ENCODE measurements at places on chromosomes 3 and 15.

DNA sequence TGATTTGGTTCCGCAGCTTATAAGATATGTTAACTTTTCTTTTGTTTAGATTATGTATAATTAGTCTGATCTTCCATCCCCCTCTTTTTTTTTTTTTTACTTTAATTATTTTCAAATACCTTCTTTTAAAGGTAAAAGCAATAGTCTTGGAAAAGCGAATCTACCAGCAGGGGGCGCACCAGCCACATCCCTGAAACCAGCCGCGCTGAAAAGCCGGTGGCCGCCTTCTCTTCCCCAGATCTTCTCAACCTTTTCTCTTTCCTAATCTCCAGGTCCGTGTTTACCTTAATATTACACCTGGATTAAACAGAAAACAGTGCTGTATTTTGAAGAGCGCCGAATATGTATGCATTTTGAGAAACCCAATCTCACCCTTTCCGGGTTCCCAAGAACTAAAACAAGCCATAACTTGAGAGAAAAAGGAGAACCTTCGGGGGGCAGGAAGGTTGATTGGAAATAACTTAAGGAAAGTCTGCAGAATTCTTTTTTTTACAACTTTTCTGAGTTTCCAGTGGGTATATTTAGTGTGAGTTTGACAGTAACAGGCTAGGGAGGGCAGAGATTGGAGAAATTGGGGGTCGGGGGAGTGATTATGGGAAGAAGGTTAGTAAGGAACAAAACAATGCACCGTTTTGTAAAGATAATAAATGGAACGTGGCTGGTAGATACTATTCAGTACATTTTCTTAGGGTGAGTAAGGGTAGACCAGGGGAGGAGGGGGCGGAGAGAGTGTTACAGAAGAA lies 2.0 kb upstream of the SOX2 start:
- DNase-seq, result peak; percentile 84

- no peak for DNase-seq
Observed at GRCh38 chr3:71865727-71866126, 80.8 kb upstream of the PROK2 start.

DNA sequence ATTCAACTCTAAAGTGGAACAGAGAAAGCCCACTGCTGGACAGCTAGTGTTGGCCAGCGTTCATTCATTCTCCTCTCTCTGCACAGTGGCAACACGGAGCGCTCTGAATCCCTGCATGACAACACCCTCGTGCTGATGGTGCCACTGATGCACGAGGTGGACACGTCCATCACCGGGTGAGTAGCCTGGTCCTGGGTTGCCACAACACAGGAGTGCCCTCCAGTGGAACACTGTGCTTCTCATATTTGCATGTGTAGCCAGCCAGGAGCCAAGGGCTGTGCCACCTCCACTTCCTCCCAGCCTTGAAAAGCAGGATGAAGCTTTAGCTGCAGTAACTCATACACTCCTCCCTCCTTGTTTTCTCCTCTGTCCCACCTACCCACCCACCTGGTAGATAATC lies 120.0 kb upstream of the CTDSPL start:
- DNase-seq, result no peak

DNA sequence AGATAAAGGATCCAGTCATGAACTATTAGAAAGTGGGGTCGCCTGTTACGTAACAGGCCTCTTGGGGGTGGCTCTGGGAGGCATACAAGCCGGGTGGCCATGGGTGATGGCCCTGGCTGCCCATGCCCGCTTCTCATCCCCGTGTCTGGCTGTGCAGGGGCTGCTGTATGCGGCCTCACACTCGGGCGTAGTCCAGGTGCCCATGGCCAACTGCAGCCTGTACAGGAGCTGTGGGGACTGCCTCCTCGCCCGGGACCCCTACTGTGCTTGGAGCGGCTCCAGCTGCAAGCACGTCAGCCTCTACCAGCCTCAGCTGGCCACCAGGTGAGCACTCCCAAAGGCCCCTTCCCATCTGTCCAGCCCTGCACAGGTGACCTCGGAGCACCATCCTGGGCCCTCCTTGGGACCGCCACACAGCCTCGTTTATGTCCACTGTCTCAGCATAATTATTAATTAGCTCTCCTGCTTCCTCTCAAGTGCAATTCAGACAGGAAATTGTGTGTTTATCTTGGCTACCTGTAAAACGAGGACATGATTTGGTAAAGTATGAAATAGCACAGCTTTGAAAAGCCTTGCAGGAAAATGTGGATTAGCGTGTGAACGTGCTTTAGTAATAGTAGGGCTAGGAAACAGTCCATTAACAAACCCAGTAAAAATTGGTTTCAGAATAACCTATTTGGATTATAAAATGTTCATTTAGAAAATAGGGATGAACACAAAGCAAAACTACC lies 8.1 kb downstream of the CIB1 start:
- DNase-seq, result peak; percentile 71

- peak; percentile 15 for DNase-seq
Observed at GRCh38 chr15:64681424-64682024, 93.9 kb downstream of the RBPMS2 start.

GRCh38 chr3:105806359-105806758 lies 62.5 kb downstream of the CBLB start:
- DNase-seq, result no peak

DNA sequence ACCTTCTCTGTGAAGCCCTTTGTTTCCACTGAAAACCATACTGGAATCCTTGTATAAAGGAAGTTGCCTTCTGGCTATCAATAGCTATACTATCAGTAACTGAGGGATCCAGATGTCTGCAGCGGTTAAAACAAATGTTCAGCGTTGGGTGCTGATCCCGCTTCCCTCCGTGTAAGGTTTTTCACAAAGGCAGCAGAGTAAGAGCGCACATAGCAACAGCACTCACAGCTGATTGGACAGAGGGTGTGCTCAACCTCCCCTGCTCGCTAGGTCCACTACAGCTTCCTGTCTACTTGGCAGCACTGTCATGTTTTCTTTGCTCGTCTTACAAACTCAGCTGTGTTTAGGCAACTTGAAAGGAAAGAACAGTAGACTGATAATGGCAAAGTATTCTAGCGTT lies 27.3 kb downstream of the ATOSA start:
- peak; percentile 80 for DNase-seq

- no peak for DNase-seq
Observed at GRCh38 chr3:75101329-75102147, 487.1 kb upstream of the CNTN3 start.

- no peak for DNase-seq
Observed at GRCh38 chr3:193620057-193620456, 27.0 kb downstream of the OPA1 start.

GRCh38 chr3:87272718-87273341 lies 3.6 kb downstream of the POU1F1 start:
- DNase-seq, result no peak

DNA sequence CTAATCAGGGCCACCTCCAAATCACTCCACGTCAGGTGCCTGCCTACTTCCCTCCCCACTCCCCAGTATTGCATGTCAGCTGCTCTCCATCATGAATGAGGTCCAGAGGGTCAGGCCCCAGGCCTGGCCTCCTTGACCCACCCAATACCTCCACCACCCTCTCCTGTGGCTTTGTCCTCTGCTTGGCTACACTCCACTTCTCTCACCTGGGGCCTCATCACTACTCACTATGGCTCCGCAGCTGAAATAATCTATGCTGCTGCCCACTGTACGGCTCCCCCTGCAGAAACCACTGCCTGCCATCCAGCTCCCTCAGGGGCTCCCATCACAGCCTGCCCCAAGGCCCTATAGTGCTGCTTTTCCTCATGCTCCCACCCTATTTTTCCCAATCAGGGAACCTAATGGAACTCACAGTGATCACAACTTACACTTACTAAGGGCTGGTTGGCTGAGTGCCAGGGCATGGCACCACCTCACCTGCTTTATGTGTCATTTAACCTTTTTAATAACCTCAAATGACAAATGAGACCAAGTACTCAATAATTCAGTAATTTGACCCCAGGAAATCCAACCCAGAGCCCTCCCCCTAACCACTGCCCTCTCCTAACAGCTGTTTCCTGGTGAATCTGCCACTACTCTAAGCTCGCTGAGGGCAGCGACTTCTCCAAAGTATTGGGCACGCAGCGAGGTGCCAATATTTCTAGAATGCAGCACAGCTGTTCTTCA lies 2.3 kb downstream of the GORASP1 start:
- no peak for DNase-seq

- peak; percentile 16 for DNase-seq
Observed at GRCh38 chr3:151037746-151038477, 47.6 kb upstream of the MED12L start.

DNA sequence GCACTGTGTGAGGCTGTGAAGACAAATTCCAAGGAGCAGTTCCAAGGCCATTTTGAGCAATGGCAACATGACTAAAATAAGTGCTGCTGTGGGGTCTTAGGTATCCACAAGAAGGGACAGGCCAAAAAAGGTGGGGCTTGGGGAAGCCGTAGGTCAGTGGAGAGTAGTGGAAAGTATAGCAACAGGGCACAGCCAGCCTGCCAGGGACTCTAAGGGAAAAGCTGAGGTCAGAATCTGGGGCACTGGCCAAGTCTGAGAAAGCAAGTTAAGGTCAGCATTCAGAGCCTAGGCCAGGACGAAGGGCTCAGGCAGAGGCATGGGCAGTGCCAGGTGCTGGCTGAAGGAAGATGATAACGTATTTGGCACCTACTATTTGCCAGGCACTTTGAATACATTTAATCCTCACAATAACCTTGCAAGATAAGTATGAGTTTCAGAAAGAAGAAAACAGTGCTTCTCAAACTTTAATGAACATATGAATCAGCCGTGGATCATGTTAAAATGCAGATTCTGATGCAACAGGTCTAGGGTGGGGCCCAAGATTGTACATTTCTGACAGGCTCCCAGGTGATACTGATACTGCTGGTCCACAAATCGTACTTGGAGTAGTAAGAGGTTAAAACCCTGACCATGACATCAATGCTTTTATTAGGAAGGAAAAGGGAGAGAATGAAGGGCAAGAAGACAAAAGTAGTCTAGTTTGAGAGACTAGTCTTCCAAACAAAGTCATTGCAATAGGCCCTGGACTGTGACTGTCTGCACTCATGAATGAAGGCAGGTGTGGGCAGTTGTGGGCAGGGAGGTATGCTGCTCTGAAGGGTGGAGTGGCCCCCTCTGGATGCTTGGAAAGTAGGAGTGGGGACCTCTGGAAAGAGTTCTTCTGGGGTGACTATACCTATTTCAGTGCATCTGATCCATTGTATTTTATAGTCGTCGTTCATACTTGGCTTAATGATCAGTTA lies 106.3 kb upstream of the ANKRD28 start:
- DNase-seq, result no peak

DNA sequence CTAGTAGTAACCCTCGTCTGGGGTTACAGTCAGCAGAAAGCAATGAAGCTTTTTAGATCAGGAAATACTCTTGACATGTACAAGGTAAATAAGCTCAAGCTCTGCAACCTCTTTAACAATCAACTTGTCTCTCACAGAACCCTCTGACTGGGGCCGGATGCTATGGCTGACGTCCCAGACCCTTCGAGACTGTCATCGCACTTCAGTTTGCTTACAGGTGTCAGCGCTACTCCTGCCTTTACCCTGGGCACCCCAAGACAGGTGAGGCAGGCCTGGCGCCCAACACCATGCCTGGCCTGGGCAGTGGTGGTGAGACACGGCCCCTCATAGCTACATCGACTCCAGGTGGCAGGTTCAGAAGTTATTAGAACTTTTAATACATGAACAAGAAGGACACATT lies 30.6 kb downstream of the LRRFIP2 start:
- no peak for DNase-seq

- no peak for DNase-seq
Observed at GRCh38 chr15:58433597-58434333, 2.0 kb downstream of the LIPC start.

- DNase-seq, result no peak
Observed at GRCh38 chr3:4355401-4356219, 52.4 kb downstream of the SETMAR start.

- no peak for DNase-seq
Observed at GRCh38 chr3:188689101-188689574, 482.6 kb upstream of the TPRG1 start.

DNA sequence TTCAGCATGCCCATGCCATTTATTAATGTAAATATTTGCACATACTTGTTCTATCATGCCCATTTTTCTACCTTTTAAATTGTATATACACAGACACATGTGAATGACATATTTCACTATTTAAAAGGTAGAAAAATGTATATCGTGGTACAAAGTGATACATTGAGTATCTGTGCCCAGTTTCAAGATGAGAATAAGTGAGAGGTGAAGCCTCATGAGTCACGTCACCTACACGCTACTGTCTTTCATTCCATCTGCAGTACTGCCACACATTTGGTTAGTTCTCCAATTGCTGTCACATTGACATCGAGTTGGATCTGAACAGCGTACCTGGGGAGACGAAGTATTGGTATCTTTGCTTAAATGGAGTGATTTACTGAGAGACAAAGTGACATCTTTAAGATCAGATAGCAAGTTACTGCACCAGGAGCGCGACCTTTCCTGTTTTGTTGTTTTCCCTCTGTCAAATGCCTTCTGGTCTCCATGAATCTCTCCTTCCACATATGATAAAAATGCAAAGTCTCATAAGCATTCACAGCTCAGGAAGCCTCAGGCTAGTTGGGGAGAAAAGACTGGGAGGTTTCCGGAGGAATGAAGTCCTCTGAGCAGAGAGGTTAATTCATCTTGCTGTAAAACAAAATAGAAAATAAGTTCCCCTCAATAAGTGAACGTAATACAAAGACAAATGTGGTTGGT lies 12.0 kb downstream of the GREM1 start:
- DNase-seq, result no peak

- no peak for DNase-seq
Observed at GRCh38 chr3:195076981-195077610, 193.9 kb downstream of the XXYLT1 start.

- DNase-seq, result no peak
Observed at GRCh38 chr3:42758126-42758525, 14.9 kb downstream of the CCDC13 start.

- no peak for DNase-seq
Observed at GRCh38 chr3:128313071-128313725, 153.5 kb downstream of the DNAJB8 start.

DNA sequence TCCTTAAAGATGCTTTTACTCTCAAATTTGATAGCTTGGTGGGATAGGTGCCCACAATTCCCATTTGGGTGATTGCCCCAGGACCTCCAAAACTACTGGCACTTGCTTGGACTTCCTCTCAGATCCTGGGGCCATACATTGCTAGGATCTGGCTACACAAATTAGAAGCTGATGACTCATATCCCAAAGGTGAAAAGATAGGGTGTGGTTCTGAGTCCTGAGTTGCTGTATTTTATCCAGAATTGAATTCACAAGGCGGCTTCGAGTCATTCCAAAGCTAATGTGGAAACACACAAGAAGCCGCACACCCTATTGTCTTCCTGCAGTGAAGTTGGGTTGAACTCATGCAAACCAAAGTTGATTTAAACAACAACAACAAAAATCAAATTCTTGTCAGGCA lies 53.4 kb downstream of the DUT start:
- no peak for DNase-seq

DNA sequence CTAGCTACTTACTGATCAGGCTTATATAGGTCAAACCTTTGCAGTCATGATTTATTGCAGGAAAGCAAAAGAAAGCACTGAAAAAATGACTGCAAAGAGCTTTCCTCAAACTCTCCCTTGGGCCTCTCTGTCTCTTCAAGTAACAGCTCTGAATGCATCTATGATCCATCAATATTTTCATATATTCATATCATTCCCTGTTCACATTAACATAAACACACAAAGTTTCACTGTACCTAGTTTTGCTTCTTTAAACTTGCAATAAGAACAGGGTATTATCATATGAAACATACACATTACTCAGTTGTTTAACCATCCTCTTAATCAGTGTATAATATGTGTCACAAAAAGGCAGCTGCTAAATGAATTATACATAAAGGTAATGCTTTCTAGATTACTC lies 107.9 kb upstream of the ARL6 start:
- peak; percentile 61 for DNase-seq

- DNase-seq, result no peak
Observed at GRCh38 chr3:84140631-84141030, 818.2 kb upstream of the CADM2 start.

Data from NCI-H774 (cell line).